Activated CD4-positive, alpha-beta T cell treated with anti-CD3 and anti-CD28 coated beads, Interleukin-2, Interleukin-4, amounts not matched to agents 100 ng/mL and 50 ng/mL, durations not matched to agents 16 hours and 8 hours (primary cell): ENCODE measurements at places on chromosomes 11 and 22.

DNA sequence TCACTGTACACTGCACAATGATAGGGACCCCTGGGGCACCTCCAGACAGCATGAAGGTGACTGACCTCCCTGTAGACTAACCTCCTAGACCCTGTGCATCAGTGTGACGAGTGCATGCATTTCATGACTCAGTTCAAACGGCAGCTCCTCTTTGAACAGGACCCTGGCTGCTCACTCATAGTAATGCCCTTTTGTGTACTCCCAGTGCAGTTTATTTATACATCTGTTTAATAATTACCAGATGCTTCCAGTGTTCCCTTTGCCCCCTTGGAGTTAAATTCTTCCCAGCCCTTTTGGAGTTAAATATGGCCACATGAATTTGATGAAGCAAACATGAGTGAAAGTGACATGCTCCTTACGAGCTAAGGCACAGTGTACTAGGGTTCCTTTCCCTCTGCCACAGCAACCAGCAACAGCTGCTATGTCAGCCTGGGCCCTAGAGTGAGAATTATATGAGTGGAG, 72.4 kb downstream of the PANX1 start:
- no peak for DNase-seq

DNA sequence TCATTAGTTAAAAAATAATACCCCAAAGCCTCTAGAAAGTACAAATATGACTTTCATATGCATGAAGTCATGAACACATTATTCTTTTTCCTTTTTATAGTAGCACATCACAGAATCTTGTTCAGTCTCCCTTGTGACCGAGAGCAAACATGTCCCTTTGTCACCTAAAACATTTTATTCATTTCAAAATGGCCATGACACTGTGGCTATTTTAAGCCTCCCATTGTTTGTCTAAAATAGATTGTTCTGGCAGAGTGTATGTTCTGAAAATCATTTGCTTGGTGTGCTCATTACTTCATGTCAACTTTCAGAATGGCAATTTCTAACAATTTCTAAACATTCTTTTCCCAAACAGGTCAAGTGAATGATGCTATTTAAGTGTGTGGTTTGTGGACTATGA, 865.0 kb downstream of the JRKL start:
- DNase-seq: no peak

DNA sequence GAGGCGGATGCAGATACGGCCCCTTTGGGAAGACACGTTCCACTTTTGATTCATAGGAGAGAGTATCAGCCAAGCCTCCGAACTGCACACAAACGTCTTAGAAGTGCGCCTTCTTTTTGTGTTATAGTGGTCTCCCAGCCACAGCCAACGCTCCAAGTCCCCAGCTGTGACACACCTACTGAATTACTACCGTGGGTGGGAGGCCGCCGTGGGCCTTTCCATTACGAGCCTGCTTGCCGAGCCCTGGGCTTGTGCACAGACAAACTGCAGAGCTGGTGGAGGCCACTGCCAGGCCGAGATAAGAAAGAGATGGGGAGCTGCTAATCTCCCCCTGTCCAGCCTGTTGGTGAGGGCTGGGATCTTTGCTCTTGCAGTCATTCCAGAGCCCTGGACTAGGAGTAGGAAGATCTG, 761 bp downstream of the HMBS start:
- no peak for DNase-seq

- DNase-seq: no peak
These were observed 1.9 kb downstream of the MMP7 start for GRCh38 chr11:102528618-102529017.

- no peak for DNase-seq
These were observed 31.7 kb downstream of the LMO1 start for GRCh38 chr11:8231979-8232378.
